ENCODE measurements at places on chromosomes 4 and X.

GRCh38 chrX:20141281-20142220 is at the start of gene EIF1AX:
Gene EIF1AX (minus strand): TSS chrX:20141838. CDS start chrX:20141640, 198 bp downstream.
- DNase-seq = peak; percentile 99

- DNase-seq = no peak
These were observed 78.9 kb upstream of the PSAPL1 start for GRCh38 chr4:7513671-7514070.

DNA sequence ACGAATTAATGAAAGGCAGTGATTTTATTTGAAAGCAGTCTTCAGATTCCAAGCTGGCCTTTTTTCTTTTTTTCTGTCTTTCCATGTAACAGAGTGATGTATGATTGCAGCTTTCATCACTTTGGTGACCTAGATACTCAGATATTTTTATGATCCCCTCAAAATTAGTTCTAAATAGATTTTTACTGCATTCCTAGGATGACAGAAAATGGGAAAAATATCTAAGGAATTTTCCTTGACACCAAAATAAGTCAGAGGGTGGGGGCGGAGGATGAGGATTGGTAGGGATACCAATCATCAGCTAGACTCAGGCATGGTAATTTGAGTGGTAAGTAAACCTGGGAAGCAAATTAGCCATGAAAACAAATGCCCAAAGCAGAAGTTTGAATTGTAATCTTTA is 11.9 kb upstream of the HMGB2 start:
- DNase-seq = no peak

GRCh38 chr4:47065051-47065481 is 33.7 kb downstream of the GABRB1 start:
- DNase-seq = no peak

DNA sequence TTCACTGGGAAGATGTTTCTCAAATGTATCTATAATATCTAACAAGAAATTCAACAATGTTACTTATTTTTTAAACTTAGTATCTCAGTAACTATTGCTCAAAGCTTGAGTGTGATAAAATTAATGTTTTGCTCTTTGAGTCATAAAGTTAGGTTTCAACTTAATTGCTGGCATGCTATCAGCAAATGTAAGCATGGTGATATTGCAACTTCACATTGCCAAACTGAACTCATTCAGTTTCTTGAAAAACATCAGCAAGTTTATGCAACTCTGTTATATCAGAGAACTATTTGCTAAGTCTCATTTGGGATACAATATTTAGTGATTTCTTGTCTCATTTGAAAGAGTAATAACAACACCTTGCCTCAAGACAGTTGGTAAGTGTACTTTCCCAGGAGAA is 91.2 kb upstream of the KLF3 start:
- DNase-seq = no peak

DNA sequence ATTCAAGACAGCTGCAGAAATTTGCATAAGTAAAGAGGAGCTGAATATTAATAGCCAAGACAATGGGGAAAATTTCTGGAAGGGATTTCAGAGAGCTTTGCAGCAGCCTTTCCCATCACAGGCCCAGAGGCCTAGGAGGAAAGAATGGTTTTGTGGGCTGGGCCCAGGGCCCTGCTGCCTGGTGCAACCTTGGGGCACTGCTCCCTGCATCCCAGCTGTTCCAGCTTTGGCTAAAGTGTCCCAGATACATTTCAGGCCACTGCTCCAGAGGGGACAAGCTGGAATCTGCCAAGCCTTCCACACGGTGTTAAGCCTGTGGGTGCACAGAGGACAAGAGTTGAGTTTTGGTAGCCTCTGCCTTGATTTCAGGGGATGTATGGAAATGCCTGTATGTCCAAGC is 185.6 kb upstream of the SFRP2 start:
- DNase-seq = no peak

GRCh38 chrX:44992775-44993174 is 119.8 kb downstream of the KDM6A start:
- no peak for DNase-seq

Data from CD8-positive, alpha-beta T cell (primary cell).